Stimulated activated CD4-positive, alpha-beta T cell treated with anti-CD3 and anti-CD28 coated beads, Interleukin-12 subunit alpha, Interleukin-12 subunit beta, amount 100 ng/mL, for 48 hours (primary cell): ENCODE measurements at places on chromosomes 5 and 9.

DNA sequence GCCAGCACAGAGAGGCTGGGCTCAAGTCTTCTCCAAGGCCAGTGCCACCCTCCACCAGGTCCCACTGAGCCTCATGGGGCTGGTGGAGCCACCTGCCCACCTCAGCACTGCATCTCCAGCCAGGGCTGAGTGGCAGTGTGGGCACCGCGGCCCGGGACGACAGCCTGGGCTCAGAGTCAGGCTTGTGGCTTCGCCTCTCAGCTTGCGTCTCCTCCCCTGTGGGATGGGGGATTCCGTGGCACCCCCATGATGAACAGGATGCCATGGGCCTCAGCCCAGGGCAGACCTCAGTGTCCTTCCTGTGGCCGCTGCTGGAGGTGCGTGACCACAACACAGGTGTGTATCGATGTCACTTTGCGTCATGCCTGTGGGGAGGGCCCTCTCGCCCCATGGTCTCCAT, 136.4 kb upstream of the PPP1R26 start:
- no peak for DNase-seq

GRCh38 chr5:56413546-56413945, 180.4 kb upstream of the ANKRD55 start:
- no peak for DNase-seq

DNA sequence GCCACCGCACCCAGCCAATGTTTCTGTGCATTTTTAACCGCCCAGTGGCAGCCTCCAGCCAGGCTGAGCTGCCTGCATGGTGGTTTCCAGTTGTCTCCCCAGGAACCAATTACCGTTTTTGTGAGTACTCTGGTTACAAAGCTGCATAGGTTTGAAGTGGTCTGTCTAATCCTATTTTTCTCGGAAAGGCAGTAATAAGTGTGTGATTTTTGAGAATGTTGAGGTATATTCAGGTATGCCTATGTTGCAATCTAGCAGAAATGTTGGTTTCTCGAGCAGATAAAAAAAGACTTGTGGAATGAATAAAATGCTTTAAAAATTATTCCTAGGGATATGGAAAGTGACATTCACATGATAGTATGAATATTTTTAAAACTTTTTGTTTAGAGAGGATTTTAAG, 41.5 kb upstream of the ANKH start:
- no peak for DNase-seq

DNA sequence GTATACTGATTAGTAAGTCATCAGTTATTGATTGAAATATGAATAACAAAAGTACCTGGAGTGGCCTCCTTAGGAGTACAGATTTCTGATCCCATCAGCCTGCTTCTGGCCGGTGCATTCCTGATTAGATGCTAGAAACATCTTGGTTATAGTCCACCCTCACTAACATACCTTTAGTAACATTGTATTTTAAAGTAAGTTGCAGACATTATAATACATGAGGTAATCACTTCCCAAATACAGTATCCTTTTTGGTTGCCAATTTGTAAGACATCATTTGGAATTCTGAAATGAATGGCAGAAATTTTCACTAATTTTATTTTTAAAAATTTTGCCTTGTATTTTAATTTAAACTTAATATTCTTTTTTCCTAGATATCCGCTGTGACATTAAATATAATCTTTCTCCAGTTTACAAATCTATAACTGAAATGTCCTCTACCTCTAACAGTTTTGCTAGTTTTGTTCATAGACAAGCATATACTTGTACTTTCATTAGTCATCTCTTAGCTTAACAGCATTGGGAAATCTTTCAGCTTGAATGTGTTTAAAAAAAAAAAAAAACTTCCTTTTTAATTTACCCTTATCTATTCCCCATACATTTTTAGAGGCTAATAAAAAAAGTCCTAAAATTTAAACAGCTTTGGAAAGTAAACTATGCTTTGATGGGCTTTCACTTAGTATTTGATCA, 178.9 kb downstream of the XRCC4 start:
- DNase-seq, result no peak

DNA sequence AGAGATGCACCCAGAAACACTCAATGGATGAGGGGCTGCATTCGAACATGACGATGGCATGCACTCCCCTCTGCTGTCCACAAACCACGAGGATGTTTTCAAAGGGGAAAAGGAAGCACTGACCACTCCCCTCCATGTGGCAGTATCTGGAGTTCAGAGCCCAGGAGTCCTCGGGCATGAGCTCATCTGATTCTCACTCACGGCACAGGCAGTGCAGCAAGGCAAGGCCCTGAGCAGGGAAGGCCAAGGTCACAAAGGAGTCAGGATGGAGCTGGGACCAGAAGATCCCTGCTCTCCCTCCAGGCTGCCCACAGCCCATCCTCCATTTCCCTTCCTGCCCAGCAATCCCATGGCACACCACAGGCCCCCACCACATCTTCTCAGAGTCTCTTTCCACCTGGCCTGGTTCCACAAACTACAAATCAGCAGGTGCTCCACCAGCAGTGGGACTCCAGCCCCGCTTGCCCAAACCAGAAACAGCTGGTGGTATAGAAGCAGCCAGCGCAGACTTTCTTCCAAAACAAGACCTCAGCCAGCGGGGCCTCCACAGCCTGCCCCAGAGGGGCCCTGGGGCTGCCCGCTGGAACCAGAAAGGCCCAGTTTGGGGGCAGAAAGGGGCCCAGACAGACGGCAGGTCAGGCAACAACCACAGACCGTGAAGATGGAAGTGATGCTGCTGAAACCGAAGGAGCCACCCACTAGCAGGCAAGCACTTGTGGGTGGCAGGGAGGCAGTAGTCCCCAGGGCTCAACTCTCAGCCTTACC, 12.2 kb downstream of the TNIP1 start:
- no peak for DNase-seq

- no peak for DNase-seq
Measured at GRCh38 chr9:89788434-89788833, 183.6 kb downstream of the GADD45G start.

DNA sequence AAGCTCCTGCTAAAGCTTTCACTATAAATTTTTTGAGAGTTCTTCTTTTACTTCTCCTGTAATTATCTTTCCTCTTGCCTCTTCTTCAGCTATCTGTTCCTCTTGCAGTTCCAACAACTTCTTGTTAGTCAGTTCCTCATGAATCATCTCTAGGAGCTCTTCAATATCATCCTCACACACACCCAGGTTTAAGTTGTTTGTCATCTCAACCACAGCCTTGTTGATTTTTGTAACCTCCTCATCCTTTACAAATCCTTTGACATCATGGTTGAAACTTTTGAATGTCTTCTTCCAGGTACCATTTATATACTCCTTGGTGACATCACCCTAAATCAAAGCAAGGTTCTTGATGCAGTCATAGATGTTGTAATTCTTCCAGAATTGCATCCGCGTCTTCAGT, 106.3 kb upstream of the MAMDC2 start:
- no peak for DNase-seq

DNA sequence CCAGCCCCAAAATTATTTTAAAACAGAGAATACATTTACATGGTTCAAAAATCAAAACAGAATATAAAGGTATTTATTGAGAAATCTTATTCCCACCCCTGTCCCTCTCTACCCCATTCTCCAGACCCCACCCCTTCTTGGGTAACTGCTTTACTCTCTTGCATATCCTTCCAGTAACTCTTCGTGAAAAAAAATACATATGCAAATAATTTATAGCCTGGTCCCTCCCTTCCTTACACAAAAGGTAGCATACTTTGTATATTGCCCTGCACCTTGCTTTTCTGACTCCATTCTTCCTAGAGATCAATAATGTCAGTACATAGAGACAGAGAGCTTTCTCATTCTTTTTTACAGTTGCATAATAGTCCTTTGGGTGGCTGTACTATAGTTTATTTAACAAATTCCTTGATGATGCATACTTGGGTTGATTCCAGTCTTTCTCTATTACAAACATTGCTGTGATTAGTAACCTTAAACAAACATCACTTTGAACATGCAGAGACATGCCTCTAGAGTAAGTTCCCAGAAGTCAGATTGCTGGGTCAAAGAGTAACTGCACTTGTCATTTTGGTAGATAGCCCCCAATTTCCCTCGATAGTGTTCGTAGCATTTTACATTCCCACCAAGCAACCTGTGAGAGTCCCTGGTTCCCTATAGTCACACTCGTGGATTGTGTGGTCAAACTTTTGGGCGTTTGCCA, 47.9 kb downstream of the STOM start:
- no peak for DNase-seq

- no peak for DNase-seq
Measured at GRCh38 chr9:113935677-113936380, 59.7 kb downstream of the ZNF618 start.

DNA sequence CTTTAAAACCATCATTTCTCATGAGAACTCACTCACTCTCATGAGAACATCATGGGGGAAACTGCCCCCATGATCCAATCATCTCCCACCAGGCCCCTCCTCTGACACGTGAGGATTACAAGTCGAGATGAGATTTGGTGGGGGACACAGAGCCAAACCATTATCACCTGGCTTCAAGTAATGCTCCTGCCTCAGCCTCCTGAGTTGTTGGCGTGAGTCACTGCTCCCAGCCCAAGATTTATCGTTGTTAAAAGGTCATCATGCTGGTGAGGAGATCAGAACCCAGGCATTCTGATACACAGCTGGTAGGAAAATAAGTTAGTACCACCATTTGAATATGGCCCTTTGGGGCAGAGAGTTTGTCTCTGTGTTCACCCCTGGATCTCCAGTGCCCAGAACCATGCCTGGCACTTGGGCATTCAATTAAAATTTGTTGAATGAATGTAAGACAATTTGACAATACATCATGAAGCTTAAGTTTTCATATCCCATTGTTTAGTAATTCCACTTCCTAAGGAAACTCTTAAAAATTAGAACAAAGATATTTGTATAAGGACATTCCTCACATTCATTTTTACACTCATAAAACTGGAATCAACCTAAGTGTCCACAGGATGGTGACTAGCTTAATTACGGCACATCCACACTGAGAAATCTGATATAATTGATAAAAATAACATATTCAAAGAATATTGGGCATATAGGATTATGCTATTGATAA, 58.0 kb upstream of the COL15A1 start:
- no peak for DNase-seq

GRCh38 chr9:105296877-105297287, 52.4 kb downstream of the SLC44A1 start:
- DNase-seq, result no peak

DNA sequence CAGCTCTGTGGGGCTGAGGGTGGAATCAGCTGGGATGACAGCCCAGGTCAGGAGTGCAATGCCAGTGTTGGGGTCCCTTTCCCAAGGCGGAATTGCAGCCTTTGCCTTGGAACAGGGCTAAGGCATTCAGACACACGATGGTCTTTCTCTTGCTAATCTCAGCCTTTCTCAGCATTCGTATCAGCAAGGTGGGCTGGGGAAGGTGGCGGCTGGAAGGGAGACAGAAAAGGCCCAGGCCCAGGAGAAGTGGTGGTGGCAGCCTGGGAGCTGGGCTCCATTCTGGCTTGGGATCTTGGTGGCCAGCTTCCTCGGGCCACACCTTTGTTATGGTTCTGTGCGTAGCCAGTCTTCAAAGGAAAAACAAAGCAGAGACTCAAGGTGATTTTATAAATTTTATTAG, 1.1 kb upstream of the ARHGEF28 start:
- no peak for DNase-seq

GRCh38 chr5:171796436-171796835, 10.8 kb downstream of the SMIM23 start:
- DNase-seq, result no peak

GRCh38 chr5:5542654-5543053, 120.2 kb downstream of the ICE1 start:
- no peak for DNase-seq

DNA sequence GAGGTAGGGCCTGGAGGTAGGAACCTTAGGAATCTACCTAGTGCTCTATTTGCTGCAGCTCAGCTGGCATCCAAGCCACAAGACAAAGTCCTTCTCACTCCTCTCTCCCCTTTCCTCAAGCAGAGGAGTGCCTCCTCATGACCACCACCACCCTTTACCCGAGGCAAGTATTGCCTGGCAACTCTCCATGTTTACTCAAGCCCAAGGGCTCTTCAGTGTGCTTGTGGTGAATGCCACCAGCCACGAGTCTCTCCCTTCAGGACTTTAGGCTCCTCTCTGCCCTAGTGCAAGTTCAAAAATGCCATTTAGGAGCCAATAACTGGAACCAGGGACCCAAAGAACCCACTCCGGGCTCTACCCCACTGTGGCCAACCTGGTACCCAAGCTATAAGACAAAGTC, 514.5 kb upstream of the RGMB start:
- no peak for DNase-seq

GRCh38 chr5:39440958-39441624, 16.3 kb upstream of the DAB2 start:
- DNase-seq, result no peak

- no peak for DNase-seq
Measured at GRCh38 chr5:88374391-88374790, 105.7 kb upstream of the TMEM161B start.

- no peak for DNase-seq
Measured at GRCh38 chr5:158552241-158552640, 547.5 kb downstream of the EBF1 start.

- DNase-seq, result no peak
Measured at GRCh38 chr5:91386120-91386519, 3.0 kb upstream of the ARRDC3 start.

DNA sequence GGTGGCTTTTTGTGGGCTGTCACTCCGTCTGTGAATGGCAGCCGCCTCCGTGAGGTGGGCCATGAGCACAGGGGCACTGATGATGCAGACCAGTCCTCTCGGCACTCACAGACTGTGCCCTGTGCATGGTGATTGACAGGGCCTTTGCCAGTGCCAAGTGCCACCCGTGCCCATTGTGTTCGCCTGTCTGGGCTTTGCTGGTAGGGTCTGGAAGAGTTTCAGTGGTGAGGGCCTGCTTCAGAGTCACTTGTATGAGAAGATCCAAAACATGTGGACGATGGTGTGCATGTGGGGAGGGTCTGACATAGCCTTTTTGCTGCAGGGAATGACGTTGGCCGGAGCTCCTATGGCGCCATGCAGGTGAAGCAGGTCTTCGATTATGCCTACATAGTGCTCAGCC, 34.9 kb downstream of the TENT4A start:
- DNase-seq, result no peak

- no peak for DNase-seq
Measured at GRCh38 chr9:78115073-78115472, 83.5 kb upstream of the GNAQ start.

- no peak for DNase-seq
Measured at GRCh38 chr9:1083325-1083913, 33.3 kb downstream of the DMRT2 start.

DNA sequence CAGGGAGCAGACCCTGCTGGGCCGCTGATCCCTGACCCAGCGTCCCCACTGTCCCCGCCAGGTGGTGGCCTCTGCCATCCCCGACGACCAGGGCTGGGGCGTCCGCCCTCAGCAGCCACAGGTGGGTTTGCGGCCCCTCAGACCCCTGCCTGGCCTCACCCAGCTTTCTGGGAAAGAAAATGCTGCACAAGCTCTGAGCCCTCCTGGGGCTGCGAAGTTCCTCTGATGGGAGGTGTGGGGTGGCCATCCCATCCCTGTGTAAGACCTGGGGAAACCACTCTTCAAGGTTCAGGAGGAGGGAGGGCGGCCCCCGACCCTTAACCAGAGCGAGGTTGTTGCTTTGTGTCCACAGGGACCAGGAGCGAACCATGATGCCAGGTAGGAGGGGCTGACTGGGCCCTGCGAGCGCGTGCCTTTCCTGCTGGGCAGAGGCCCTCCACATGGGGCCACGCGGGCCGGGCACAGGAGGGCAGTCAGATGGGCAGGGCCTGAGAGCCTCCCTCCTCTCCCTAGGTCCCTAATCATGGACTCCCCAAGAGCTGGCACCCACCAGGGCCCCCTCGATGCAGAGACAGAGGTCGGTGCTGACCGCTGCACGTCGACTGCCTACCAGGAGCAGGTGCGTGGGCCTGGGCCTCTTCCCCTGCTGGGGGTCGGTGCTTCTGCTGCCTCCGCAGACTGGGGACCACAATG, 7.7 kb downstream of the NOXA1 start:
- DNase-seq, result no peak

GRCh38 chr5:172707285-172708182, 63.5 kb downstream of the DUSP1 start:
- DNase-seq, result no peak
